ENCODE measurements at places on chromosomes 5 and 9.

DNA sequence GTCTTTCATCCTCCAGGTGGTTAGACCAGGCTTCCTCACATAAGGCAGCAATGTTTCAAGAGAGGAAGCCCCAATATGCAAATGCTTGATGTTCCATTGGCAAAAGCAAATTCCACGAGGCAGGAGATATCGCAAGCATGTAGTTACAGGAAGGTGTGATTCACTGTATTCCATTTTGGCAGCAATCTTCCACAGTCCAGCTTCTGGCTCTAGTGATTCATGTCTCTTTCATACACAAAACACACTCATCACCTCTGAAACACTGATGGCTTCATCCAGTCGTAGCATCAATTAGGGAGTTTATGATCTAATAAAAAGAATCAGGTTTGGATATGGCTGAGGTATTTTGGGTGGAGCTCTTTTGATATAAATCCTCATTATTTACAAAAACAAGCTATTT lies 552.2 kb upstream of the RIOK2 start:
- DNase-seq = no peak

GRCh38 chr9:18722882-18723281 lies 248.9 kb downstream of the ADAMTSL1 start:
- DNase-seq = no peak

DNA sequence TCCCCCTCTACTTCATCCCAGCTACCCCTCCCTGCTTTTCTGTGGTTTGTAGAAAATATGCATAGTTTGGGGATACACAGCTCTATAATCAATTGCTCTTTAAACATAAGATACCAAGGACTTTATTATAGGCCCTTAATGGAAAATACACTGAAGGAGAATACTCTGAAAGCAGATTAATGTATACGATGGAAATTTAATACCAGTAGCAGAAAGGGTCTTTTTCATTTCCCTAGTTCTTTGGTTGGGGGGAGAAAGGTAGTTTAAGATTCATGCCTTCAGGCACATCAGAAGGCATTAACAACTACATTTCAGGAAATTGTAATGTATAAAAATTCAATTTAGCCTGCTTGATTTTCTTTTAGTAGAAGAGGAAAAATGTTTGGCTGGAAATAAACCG lies 452.9 kb upstream of the ZNF608 start:
- no peak for DNase-seq

DNA sequence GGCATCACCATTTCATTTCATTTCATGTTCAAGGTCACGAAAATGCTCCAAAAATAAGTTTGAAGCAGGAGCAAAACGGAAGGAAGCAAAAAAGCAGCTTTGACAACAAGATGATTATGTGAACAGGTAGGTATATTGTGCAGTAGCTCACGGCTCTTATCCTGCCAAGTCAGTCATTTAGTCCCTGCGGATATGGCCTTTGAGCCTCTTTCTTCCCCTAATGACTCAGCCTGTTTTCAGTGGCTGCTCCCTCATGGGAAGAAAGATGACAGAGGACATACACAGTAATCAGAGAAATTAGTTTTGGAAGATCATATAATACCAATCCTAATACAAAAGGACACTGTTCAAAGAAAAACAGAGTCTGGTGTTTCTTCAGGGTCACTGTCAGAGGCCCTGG lies 155.8 kb upstream of the GRAMD2B start:
- no peak for DNase-seq

DNA sequence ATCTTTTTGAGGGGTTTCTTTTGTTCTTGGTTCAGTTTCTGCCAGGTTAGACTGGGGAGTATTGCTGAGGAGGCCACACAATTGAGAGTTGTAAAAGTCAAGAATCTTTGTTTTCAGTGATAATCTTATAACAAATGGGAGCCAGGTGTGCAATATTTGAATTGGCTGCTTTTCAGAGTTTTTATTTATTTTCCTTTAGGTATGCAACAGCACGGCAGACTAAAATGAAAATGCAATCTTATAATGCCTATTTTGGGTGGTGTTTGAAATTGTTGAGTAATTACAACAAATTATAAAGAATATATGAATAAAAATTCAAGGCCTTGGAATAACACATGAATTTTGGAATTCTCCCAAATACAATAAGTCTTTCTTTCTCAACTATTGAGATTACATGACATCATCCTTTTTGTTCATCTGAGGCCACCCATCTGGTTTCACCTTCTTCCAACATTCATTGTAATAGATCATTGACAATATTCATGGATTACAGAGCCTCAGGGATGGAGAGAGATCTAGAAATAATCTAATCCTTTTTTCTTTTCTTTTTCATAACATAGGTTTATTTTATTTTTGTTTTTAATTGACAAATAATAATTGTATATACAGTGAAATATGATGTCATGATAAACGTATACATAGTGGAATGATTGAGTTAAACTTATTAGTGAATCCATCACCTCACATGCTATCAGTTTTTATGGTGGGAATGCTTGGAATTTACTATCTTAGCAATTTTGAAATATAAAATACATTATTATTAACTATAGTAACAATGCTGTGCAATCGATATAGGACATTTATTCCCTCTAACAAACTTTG lies 1061.0 kb downstream of the NR2F1-AS1 start:
- DNase-seq = no peak

DNA sequence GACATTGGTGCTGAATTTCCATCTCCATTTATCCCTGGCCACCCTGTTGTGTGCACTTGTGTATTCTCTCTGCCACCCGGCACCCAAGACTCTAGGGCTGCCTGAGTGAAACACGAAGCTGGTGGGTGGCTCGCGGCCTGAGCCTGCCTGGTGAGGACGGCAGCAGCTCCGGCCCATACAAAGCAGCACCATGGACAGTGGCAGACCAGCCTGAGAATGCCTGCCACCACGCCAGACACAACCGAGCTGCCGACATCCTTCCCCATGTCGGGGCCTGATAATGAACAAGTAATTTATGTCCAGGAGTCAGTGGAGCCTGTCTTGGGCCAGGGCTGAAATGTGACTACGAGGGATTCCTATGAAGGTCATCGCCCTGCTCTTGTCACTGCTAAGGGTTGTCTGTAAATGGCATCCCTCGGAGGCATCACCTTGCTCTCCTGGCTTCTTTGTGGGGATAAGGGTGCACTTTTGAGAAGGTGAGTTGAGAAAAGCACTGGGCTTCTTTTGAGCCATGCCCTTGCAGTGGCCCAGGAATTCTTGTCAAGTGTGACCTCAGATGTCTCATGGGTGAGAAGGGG lies 175.7 kb downstream of the MELK start:
- DNase-seq = no peak

DNA sequence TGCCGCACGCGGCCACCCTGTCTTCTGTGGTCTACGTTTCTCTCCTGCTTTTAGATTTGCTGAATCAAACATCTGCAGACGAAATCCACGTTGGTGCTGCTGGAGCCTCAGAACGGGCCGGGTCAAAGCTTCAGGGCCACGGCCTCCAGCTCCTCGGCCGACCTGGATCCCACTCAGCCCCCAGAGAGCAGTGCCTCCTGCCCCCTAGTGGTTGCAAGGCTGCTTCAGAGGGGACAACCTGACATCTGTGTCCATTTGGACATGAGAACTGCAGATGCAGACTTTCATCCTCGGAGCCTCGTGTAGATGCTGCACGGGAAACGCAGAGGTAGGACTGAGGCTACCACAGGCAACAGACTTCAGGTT lies 23.0 kb upstream of the SLC6A3 start:
- no peak for DNase-seq

GRCh38 chr9:137431416-137431931 lies 8.3 kb downstream of the NOXA1 start:
- DNase-seq = no peak

DNA sequence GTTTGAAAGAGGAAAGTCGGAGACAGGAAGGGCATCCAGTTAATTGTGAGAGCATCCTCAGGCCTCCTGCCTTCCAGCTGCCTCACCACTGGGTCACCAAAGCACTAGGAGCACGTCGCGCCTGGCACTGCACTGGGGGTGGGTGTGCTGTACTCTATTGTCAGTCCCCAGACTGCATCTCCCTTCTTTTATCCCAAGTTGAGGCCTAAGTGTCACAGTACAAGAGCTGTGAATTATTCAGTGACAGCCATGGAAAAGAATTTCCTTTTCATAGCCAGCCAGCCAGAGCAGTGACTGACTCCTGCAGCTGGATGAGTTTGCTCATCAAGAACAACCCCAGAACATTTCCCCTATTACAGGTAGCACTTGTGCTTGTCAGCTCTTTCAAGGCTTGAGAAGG lies 16.3 kb downstream of the CLTA start:
- no peak for DNase-seq

DNA sequence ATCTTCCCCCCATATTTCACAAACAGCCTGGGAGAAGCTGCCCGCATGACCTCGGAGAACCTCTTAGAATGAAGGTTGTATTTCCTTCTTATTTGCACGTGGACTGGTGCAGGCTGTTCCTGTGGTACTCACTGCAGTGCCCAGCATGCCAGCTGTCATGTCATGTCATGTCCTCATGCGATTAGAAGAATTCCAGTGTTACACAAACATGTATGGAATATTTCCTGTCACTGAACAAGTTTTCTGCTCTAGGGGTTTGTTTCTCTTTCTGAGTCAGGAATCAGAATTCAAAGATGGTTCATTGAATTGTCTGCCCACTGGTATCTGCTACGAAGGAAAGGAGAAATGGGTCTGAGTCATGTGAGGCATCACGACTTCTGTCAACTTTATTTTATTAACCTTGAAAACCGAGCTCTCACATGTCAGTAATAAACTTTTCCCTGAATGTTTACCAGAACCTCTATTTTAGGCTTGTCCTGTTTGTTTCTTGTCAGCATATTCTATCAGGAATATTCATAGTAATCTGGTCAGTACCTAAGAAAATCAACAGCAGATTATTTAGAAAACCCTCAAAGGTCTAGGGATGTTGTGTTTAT lies 415.6 kb downstream of the GADD45G start:
- DNase-seq = no peak

DNA sequence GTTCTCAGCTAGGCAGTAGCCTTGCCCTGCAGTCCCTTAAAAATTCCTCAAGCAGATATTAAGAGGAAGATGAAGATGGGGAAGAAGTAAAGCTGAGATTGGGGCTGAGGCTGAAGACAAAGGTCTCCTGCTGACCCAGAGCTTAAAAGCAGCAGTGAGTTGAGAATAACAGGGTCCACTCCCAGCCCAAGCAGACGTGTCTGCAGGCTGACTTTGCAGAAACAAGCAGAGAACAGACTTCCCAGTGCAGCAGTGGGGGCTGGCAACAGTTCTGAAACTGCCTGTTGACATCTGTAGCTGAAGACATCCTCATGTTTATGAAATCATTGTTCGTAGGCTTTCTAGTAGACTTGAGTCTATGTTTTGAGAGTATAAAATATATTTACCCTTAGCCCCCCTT lies 1.1 kb downstream of the CTXN3 start:
- no peak for DNase-seq

GRCh38 chr5:40683305-40683704 lies 3.6 kb downstream of the PTGER4 start:
- DNase-seq = no peak

Measured in T-helper 17 cell (primary cell).